ENCODE measurements at places on chromosomes 11 and 22. TPM values are rescaled to one million over a fixed set of nuclear protein-coding genes. Genes with fewer than 3 reads are reported as not detected.

Gene LRFN4
- total RNA-seq = 3.8 TPM

Gene TMA7B
- not detected for total RNA-seq

DNA sequence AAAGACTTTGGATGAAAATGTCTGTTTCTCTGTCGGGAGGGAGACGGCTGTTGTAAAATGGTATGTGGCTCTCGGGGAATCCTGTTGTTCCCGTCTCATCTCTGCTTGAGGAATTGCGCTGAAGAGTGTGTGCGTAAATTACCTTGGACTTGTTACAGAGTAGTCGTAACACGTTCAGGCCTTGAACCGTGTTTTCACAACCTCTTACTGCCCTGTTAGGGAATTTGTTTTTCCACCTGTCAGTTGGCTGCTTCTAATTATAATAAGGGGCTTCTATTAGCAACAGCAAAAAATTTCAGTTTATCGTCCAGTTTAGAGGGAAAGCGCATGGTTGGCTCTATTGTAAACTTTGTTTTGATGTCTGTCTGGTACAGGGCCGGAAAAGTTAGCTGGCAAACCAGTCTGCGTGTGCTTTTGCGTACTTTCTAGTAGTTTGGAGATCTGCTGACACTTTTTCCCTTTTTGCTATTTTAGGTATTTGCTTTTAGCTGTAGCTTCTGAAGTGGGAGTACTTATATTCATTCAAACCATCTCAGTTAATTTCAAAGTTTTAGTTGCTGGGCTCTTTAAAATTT, 1.5 kb downstream of the HIPK3 start:
- H3K27ac ChIP-seq = peak overlapping the region; percentile 91
- H3K4me1 ChIP-seq = peaks cover 36% of the 10 kb centered on the region
- H3K36me3 ChIP-seq = no peaks in the 10 kb centered on the region
- no peak for DNase-seq
- H3K4me3 ChIP-seq = no peak overlapping the region

DNA sequence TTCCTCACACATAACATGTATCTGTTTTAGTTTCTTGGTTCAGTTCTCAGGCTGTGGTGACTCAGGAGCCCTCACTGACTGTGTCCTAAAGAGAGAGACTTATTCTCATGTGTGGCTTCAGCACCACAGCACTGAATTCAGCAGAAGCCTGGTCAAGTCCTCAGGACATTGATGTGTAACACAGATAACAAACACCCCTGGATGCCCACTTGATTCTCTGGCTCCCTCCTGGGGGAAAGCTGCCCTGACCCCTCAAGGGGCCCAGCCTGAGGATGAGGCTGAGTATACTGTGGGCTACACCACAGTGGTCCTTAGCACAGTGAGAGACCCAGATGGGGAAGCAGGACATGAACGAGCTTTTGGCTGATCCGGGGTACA, 87.2 kb upstream of the VPREB1 start:
- H3K27ac ChIP-seq = no peak overlapping the region
- no peak overlapping the region for H3K4me3 ChIP-seq
- DNase-seq = no peak

GRCh38 chr22:48761546-48761945, 1066.1 kb downstream of the BRD1 start:
- peak; percentile 2 for DNase-seq
- no peak overlapping the region for H3K27ac ChIP-seq
- H3K36me3 ChIP-seq = no peaks in the 10 kb centered on the region
- no peaks in the 10 kb centered on the region for H3K4me1 ChIP-seq
- no peak overlapping the region for H3K4me3 ChIP-seq

DNA sequence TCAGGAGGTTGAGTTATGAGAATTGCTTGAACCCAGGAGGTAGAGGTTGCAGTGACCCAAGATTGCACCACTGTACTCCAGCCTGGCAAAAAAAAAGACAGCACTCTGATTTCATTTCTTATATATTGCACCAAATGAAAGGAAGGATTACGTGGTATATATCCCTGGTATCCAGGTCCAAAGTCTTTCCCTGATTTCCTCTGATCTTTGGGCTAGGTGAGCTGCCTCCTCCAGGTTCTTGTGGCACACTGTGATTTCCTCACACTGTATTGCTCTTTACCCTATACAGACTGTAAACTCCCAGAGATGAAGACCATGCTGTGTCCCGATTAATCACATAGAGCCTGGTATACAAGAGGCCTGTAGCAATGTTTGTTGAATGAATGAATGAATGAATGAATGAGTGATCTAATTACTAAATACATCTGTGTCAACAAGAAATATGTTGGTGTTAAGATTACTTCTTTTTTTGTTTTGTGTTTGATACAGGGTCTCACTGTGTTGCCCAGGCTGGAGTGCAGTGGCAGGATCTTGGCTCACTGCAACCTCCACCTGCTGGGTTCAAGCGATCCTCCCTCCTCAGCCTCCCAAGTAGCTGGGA, 9.3 kb upstream of the POLD3 start:
- H3K4me3 ChIP-seq = no peak overlapping the region
- no peaks in the 10 kb centered on the region for H3K27me3 ChIP-seq
- DNase-seq = no peak
- H3K4me1 ChIP-seq = no peaks in the 10 kb centered on the region
- H3K27ac ChIP-seq = no peak overlapping the region

GRCh38 chr11:16786131-16786530, 47.7 kb downstream of the C11orf58 start:
- DNase-seq = no peak
- peaks cover 7% of the 10 kb centered on the region for H3K4me1 ChIP-seq
- no peaks in the 10 kb centered on the region for H3K36me3 ChIP-seq
- no peak overlapping the region for H3K27ac ChIP-seq

GRCh38 chr11:27718346-27718862, 18.1 kb upstream of the BDNF start:
- H3K4me3 ChIP-seq = no peak overlapping the region
- no peaks in the 10 kb centered on the region for H3K36me3 ChIP-seq
- peaks cover 21% of the 10 kb centered on the region for H3K4me1 ChIP-seq
- DNase-seq = peak; percentile 47

DNA sequence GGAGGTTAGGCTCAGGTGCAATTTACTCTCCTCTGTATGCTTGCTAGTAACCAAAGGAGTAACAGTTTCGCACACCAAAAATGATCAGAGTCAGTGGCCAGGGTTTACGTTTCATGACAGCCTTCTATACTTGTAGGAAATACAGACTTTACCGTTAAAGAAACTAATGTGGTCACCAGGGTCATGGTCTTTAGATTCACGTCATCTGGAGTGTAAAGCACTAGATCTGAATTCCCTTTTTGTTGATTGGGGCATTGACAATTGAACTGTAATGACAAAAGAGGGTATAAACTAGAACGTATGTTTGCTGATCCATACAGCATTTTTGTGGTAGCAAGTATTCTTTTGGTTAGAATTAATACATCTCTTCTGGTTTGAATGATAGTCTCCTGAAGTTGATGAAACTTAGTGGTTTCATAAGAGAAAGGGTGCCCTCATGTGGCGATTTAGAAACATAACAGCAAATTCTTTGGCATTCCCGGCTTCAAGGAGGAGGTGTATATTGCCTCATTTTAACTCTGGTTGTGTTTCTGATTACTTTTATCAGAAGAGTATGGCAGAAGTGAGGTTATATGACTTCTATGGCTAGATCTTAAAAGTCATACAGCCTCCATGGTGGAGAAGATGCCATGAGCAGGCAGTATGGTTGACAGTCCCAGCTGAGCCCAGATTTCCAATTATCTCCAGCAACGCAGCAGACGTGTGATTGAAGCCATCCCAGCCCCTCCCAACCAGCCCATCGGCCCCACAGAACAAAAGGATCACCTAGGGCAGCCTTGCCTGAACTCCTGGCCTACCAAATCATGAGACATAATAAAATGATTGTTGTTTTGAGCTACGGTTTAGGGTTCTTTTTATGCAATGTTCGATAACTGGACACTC, 35.1 kb downstream of the MMP7 start:
- no peaks in the 10 kb centered on the region for H3K36me3 ChIP-seq
- peak; percentile 36 for DNase-seq
- H3K27ac ChIP-seq = no peak overlapping the region
- no peaks in the 10 kb centered on the region for H3K4me1 ChIP-seq

Gene IL17REL
- total RNA-seq = not detected

- H3K27ac ChIP-seq = no peak overlapping the region
- H3K4me3 ChIP-seq = no peak overlapping the region
- H3K4me1 ChIP-seq = no peaks in the 10 kb centered on the region
These were observed 204.6 kb upstream of the ANO3 start for GRCh38 chr11:26127336-26127735.

Gene SHANK2
- total RNA-seq = 1.2 TPM

Gene RAB3IL1
- 19.4 TPM for total RNA-seq

DNA sequence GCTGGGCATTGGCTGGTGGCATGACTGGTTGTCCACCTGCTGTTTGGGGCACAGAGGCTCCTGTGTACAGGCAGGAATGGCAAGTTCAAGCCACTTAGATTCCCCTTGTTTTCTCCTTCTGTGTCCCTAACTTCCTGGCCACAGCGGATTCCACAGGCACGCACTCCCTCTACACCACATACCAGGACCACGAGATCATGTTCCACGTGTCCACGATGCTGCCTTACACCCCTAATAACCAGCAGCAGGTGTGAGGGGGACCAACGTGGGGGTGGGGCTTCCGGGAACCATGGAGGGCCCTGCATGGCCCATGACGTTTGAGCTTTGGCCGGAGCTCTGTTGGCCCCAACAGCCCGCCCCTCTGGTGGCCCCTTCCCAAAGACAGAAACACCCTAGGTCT, 7.8 kb downstream of the SIPA1 start:
- H3K4me3 ChIP-seq = no peak overlapping the region
- no peaks in the 10 kb centered on the region for H3K27me3 ChIP-seq
- no peak for DNase-seq
- peaks cover 19% of the 10 kb centered on the region for H3K4me1 ChIP-seq

DNA sequence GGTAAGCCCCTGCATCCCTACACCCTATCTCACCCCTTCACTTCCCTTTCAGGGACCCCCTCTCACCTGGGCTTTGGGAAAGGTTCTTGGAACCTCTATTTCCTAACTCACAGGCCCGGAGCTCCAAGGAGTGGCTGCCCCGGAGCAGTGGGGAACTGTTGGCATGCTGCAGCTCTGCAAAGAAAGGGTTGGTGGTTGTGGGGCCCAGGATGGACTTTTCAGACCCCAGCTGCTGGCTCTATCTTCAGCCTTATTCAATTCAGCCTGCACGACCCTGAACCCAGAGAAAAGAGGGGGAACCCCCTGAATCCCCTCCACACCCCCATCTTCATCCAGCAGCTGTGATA, 10.0 kb downstream of the ROBO4 start:
- no peak for DNase-seq
- H3K4me3 ChIP-seq = no peak overlapping the region
- no peaks in the 10 kb centered on the region for H3K27me3 ChIP-seq
- no peak overlapping the region for H3K27ac ChIP-seq
- peaks cover 14% of the 10 kb centered on the region for H3K4me1 ChIP-seq

Gene PLAAT5
- total RNA-seq = 1.7 TPM
